ENCODE measurements at places on chromosomes 3 and 15.
A peak's percentile ranks its signal among the peaks of the same experiment; 100 is the strongest.

- DNase-seq, result no peak
Measured at GRCh38 chr3:4335840-4336562, 32.8 kb downstream of the SETMAR start.

DNA sequence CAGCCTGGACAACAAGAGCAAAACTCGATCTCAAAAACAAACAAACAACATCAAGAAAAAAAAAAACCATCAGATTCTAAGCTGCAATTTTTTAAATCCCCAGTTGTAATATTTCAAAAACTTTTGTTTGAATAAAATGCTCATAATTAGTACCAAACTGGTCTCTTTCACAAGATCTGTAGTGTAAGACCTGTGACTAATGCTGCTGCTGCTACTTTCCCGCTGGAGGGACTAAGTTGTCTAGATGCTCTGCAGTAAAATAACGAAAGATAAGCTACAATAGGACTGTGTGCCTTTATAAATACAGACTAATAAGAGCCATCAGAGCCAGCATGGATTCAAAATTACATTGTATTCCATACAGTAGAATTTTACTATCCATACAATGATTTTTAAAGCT is 45.4 kb downstream of the TM4SF4 start:
- DNase-seq, result no peak

- no peak for DNase-seq
Measured at GRCh38 chr3:188178293-188178936, 24.5 kb downstream of the LPP start.

DNA sequence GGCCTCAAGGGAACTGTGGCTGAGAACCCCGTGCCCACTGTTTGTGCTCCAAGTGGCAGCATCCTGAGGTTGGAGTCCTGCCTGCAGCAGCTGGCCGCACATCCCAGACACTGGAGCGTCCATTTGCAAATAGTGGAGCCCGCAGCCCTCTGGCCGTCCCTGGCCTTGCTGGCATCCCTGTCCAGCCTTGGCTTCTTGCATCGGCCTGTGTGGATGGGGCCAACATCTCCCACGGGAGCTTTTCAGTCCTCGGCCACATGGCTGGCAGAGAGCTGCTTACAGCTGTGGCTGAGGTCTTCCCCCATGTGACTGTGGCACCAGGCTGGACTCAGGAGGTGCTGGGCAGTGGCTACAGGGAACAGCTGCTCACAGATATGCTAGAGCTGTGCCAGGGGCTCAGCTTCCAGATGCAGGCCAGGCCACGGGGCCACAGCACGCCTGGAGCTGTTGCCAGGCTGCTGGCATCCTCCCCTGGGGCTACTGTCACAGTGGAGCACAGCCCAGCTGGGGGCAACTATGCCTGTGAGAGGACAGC is 71.2 kb downstream of the FAM43A start:
- no peak for DNase-seq

GRCh38 chr3:44130249-44130648 is 111.4 kb upstream of the TOPAZ1 start:
- no peak for DNase-seq

- no peak for DNase-seq
Measured at GRCh38 chr3:10768708-10769394, 47.2 kb upstream of the SLC6A11 start.

- DNase-seq, result no peak
Measured at GRCh38 chr3:127865941-127866340, 43.6 kb upstream of the MGLL start.

DNA sequence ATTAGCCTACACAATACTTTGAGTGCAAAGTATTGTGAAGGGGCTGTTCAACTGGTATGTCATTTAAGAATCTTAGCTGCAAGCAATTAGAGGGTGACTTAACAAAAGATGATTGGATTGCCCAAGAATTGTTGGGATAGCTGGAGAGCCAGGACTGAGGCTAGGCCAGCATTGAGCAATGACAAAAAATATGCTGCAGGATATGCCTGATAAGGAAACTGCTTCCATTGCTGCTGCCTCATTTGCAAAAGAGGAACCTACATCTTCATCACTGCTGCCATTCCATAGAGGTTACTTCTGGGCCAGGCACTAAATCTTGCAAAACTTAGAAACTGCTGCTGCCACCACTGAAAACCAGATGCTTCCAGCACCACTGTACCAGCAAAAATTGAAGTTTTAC is 108.0 kb upstream of the TBC1D5 start:
- peak; percentile 48 for DNase-seq

DNA sequence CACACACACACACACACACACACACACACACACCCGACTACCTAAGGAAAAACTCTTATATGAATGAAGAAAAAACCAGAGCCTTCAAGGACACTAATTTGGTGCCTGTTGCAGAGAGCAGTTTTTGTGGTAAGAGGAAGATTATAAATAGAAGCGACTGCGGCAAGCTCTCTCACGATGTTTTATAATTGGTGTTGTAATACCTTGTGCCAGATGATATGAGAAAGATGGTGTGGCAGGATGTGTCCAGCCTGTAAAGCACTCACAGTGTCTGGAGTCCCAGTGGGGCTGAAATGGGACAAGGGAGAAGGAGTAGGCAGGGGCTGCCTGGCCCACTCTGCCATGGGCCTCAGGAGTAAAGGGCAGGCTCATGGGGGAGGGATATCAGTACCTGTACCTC is 839.9 kb downstream of the AGBL1 start:
- no peak for DNase-seq

DNA sequence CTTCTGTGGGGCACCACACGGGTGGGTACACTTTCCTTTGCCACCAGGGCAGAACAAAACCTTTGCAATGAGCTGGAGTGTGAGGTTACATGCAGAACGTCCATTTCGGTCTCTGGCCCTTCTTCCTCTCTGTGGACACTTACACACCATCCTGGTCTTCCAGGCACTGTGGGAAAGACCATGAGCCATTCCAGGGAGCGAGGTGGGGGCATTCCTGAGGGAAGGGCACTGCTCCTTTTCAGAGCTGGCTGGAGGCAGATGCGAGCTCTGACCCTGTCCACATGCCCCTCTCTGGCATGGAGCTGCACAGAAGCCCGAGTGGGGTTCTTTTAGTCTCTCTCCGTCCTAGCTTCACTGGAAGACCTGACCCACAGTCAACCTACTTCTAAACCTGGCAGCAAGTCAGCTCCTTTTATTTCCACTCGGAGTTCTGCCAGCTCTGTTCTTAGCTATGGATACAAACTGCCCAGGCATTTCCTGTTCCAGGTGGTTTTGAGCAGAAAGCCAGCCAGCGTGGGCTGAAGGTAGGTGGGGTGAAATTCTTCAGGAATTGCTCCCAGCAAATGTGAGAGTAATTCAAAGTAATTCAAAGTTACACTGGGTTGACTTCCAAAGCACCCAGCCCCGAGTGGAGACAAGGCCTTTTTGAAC is 281.4 kb downstream of the ADAMTS17 start:
- DNase-seq, result no peak

DNA sequence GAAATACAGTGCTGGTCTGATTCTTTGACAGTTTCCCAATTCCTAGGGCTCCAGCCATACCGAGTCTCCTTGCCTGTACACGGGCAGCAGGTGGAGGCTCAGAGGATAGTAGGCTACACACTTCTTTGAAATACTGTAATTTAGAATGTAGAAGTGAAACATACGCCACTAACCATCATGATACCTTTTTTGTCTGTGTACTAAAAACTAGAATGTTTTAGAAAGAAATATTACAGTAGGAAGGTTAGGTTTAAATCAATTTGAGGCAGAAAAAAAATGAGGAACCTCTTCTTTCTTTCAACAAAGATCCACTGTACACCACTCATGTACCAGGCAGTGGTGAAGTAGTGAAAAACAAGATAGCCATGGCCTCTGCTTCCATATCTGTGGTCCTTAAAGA is 354.7 kb downstream of the MCTP2 start:
- DNase-seq, result no peak

GRCh38 chr3:49133226-49133951 is 539 bp upstream of the LAMB2 start:
- peak; percentile 57 for DNase-seq

- no peak for DNase-seq
Measured at GRCh38 chr15:85785887-85786780, 8.6 kb downstream of the KLHL25 start.

- DNase-seq, result peak; percentile 68
Measured at GRCh38 chr3:156687023-156687422, 12.6 kb downstream of the TIPARP start.

GRCh38 chr15:69939513-69940440 is 157.9 kb downstream of the TLE3 start:
- no peak for DNase-seq

DNA sequence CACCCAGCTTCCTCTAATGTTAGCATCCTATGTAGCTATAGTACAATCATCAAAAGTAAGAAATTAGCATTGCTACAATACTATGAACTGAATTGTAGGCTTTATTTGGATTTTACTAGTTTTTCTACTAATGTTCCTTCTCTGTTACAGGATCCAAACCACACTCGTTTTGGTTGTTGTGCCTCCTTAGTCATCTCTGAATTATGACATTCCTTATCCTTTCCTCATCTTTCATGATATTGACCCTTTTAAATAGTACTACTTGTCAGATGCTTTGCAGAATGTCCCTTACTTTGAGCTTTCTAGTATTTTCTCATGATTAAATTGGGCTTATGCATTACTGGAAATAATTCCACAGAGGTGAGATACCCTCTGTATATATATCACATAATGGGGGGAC is 265.4 kb downstream of the VPS13C start:
- DNase-seq, result no peak
